ENCODE measurements at places on chromosomes 11 and 22.

DNA sequence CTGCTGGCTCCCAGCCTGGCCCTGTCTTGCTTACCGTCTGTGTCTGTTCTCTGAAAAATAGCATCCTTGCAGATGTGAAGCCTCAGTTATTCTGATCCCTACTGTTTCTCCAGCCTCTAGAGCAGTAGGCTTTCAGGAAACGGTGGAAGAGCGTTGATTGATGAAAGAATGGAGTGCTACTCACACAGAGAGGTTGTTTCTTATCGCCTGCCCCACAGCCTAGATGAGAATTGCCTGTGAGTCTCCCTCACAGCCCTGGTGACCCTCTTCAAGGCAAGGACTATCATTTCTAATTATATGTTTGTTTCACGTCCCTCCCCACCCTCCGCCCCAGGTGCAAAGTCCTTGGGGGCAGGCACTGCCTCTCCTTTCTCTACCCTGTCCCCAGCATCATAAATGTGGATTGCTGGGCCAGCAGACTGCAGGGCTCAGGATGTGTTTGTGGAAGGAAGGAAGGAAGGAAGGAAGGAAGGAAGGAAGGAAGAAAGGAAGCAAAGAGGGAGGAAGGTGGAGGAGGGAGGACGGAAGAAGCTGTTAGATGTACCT is 575.3 kb upstream of the B3GAT1 start:
- DNase-seq = no peak

- no peak for DNase-seq
These were observed 14.4 kb upstream of the PPP6R3 start for GRCh38 chr11:68446046-68446725.

DNA sequence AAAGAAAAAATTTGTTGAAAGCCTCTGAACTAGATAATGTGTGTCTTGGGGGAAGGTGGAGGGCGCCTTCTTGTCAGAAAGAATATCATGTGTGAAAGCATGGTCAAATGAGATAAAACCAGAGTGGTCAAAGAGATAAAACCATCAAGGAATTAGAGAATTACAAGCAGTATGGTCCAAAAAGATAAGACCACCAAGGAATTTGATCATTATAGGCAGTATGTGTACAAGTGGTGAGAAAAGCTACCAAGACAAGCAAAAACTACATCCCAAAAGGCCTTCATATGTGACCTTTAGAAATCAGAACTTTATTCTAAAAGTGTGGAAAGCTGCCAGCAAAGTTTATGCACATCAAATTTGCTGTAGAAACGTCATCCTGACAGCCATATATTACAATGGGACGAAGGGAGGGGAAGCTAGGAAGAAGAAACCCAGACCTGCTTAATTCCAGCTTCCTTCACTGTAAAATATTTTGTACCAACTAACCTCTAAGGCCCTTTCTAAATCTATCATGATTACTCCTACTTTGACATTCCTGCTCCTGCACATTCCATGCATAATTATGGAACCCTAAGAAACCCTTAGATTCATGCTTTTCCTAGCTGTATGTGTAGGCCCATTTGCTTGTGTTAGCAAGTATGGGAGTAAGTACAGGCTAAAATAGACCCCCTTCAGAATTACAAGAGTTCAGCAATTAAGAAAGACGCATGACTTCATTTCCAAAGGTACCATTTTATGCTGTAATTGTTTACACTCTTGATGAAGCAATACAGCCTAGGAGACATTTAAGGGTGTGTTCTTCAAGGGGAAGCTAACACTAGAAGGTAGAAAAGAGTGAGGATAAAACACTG is 51.6 kb downstream of the LGR4 start:
- DNase-seq = no peak

- DNase-seq = peak; percentile 46
These were observed 69.9 kb upstream of the RTL6 start for GRCh38 chr22:44567846-44568493.

- DNase-seq = no peak
These were observed 122.5 kb downstream of the SERGEF start for GRCh38 chr11:17890325-17890724.

DNA sequence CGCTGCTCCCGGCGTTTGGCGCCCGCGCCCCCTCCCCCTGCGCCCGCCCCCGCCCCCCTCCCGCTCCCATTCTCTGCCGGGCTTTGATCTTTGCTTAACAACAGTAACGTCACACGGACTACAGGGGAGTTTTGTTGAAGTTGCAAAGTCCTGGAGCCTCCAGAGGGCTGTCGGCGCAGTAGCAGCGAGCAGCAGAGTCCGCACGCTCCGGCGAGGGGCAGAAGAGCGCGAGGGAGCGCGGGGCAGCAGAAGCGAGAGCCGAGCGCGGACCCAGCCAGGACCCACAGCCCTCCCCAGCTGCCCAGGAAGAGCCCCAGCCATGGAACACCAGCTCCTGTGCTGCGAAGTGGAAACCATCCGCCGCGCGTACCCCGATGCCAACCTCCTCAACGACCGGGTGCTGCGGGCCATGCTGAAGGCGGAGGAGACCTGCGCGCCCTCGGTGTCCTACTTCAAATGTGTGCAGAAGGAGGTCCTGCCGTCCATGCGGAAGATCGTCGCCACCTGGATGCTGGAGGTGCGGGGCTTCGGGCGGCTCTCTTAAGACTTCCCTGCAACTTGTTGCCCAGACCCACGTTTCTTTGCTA is at the start of gene CCND1:
Gene CCND1, plus strand, starts transcription at position 162 of the 587 bp plus-strand sequence. Its CDS starts 158 bp downstream, at position 320.
- DNase-seq = peak; percentile 36

DNA sequence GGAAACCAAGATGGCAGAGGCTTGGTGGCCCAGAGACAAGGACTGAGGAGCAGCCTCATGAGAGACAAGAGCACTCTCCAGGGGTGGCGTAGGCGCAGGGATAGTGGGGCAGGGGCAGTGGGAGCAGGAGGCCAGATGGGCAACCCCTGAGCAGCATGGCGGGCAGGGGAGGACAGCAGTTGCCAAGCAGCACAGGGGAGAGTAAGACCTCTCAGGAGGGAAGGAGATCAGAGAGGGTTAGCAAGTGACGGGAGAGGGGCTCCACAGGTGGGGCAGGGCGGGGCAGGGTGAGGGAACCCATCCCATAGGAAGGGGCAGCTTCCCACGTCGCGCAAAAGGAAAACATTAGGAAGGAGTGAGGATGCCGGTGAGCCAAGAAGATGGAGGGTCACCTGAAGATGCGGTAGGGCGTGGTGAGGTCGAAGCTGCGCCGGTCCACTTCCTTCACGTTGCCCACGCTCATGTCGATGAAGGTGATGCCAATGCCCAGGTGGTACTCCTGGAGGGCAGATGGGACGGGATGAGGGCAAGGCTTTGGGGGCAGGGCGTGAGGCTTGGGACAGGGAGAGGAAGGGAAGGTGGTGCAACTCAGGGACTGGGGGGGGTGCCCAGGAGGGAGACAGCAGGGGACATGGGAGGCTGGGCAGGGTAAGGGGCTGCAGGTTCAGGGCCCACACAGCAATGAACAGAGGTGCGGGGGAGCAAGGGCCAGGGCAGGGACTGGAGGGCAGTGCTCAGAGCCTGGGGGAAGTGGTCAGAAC is 35.4 kb upstream of the PDE2A start:
- DNase-seq = no peak

DNA sequence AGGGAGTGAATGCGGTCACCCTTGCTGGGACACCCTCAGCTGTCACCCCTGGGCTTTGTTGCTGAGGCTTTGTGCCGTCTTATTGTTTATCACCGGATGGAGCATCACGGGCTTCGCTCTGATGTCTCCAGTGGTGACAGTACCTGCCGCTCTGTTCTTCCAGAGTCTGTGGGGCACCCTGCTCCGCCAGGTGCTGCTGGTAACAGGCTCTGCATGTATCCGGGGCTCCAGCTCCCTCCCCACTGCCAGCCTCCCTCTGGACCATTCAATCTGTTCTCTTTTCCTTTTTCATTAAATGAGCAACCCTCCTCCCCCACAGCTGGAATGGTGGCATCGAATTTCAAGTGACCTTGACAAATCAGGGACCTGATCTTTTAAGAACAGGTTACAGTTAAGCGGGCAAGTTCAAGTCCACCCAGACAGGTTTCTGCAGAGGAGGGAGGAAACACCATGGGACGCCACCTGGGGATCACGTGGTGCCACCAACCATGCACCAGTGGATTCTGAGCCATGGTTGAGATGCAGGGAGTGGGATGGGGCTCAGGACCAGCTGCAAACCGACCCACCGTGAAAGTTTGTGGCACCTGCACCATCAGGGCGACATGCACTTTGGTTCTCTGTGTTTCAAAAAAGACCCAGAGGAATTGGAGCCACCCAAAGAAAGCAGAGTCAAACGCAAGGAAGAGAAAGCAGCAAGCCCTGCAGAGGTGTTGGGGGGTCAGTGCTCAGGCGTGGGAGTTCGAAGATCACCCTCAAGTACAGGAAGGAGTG is 89.3 kb downstream of the BCR start:
- DNase-seq = no peak

- DNase-seq = no peak
These were observed 10.6 kb upstream of the CCDC83 start for GRCh38 chr11:85844439-85845123.

- no peak for DNase-seq
These were observed 52.8 kb downstream of the CYTH4 start for GRCh38 chr22:37334859-37335805.

DNA sequence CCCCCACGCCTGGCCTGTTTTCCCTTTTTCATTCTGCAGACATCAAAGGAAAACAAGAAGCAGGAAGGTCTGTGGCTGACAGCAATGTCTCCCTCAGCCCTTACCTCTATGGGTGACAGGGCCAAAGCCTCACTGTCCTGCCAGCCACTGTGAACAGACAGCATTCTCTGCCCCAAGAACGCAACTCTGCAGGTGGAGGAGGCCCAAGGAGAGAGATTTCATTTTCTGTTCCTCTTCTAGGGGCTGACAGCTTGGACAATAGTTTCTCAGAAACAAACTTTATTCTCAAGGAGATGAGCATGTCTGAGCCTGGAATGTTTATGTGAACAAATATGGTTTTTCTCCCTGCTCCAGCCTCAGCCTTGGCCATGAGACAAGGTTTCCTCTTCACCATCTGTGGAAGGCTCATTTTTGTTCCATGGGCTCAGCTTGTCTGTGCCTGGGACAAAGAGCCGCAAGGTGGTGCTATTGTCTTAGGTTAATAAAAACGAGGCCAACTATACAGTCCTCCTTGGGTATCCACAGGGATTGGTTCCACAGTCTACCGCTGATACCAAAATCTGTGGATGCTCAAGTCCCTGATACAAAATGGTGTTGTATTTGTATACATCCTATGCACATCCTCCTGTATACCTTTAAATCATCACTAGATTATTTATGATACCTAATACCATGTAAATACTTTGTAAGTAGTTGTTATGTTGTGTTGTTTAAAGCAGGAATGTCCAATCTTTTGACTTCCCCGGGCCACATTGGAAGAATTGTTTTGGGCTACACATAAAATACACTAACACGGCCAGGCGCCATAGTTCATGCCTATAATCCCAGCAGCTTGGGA is 5.8 kb downstream of the PIWIL3 start:
- peak; percentile 42 for DNase-seq

GRCh38 chr22:24410110-24410856 is 17.1 kb upstream of the ADORA2A start:
- no peak for DNase-seq

- DNase-seq = no peak
These were observed 35.6 kb downstream of the TBC1D22A start for GRCh38 chr22:46798041-46798365.

- DNase-seq = no peak
These were observed 386.2 kb downstream of the TENM4 start for GRCh38 chr11:79054636-79055035.
